Forelimb muscle (tissue), 1 donor: ENCODE measurements at places on chromosomes 2 and 18. TPM values are rescaled to one million over a fixed set of nuclear protein-coding genes. Genes with fewer than 3 reads are reported as not detected.

DNA sequence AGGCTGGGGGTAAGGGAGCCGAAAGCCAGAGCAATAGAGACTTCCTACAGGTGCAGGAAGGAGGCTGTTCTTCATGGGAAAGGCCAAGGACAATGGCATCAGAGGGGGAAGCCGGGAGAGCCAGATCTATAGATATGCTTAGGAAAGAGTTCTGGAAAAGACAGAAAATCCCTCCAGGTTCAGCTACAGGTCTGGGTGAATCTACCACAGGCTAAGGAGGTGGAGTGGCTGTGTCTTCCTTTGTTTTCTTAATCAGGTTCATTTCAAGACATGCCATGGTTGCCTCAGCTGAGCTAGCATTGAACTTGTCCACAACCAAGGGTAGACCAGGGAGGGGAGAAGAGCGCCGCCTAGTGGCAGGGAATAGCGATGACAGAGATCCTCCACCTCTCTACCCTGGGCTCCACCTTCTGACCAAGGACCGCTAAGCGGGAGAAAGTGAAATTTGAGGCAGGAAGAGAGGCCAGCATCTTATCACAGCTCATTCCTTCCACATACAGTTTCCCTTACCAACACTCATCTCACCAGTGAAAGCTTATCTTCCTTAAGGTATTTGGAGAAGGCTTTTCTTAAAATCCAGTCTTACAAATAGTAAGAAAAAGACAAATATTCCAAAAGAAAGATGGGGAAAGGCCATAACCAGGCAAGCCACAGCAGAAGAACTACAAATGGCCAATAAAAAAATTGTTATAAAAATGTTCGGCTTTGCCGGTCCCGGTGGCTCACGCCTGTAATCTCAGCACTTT, 74.2 kb downstream of the VIT start:
- no peak for DNase-seq

- no peak for DNase-seq
These were observed 43.3 kb upstream of the CUL3 start for GRCh38 chr2:224628416-224628815.

- no peak for DNase-seq
These were observed 11.1 kb upstream of the MOCOS start for GRCh38 chr18:36176177-36176584.

DNA sequence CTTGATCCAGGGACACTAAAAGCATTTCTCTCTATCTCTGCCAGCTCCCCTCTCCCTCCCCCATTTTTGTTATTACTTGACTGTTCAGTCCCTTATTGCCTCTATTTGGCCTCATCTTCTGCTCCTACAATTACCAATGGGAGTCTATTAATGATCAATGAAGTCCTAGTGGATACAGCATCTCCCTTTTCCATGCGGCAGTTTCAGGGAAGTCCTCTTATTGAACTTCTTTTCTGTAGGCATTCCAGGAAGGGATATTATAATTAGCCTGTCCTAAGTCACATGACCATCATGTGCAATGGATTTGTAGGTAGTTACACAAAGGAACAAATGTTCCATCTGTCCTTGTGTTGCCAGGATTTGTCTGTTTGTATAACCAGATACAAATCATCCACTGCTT, 495.1 kb upstream of the CNTNAP5 start:
- DNase-seq: no peak

GRCh38 chr2:105557021-105557920, 158.4 kb upstream of the FHL2 start:
- DNase-seq: no peak

DNA sequence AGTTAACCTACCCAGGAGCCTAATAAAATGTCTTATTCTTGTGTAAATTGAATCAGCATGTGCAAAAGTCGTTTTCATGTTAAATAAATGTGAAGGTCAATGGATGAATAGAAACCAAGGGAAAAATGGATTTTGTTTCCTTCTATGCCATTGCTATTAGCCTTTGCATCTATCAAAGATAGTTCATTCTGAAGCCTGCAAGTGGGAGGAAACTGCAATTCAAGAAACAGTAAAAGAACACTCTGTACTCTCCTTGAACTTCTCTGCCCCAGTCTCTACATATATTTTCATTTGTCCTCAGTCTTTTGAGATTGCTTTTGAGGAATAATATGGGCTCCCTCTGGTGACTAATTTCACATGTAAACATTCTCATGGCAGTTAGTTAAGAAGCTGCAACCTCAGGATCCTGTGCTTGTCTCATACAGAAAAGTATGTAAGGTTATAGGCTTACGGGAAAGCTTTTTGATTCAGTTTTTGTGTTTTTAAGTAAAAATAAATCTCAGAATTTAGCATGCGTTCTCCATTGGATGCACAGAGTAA, 1590.0 kb upstream of the LRRTM1 start:
- peak; percentile 1 for DNase-seq

- DNase-seq: no peak
These were observed 193.0 kb upstream of the RGPD4 start for GRCh38 chr2:107633580-107634147.

GPR75 gene
- polyA plus RNA-seq: 1.5 TPM

DNA sequence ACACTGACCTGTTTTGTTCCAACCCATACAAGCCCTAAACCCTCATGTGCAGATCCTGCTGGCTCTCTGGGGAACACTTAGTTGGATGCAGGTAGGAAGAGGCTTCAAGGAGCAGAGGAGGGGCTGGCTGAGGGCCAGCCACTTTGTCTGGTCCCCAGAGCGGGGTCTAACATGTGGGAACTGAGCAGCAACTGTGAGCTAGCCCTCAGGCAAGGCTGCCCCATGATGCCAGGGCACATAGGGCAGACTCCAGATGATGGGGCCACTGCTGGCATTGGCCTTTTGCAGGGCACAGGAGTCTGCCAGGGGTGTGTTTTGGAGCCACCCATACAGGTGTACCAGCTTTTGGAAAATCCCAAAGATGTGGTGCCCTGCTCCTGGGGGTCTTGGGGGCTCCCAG, 67.7 kb downstream of the HPCAL1 start:
- no peak for DNase-seq

CCL20 gene
- 0.49 TPM for polyA plus RNA-seq

DNA sequence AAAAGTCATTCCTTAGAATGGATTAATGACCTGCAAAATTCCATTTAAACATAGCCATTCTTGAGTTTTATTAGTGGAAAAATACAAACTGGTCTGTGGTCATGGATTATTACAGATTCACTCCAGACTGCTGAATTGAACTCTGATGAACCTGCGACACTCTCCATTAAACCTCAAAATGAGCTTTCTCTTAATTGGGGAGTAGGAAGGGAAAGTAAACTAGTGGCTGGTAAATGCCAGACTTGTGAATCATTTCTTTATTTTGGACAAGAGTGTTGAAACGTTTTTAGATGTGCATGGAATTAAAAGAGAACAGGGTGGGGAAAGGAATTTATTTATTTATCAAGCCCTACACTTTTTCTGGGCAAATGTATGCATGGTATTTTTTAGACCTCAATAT, 321.2 kb upstream of the FANCL start:
- DNase-seq: no peak

- DNase-seq: no peak
These were observed 27.9 kb upstream of the SOX11 start for GRCh38 chr2:5664278-5664681.

DNA sequence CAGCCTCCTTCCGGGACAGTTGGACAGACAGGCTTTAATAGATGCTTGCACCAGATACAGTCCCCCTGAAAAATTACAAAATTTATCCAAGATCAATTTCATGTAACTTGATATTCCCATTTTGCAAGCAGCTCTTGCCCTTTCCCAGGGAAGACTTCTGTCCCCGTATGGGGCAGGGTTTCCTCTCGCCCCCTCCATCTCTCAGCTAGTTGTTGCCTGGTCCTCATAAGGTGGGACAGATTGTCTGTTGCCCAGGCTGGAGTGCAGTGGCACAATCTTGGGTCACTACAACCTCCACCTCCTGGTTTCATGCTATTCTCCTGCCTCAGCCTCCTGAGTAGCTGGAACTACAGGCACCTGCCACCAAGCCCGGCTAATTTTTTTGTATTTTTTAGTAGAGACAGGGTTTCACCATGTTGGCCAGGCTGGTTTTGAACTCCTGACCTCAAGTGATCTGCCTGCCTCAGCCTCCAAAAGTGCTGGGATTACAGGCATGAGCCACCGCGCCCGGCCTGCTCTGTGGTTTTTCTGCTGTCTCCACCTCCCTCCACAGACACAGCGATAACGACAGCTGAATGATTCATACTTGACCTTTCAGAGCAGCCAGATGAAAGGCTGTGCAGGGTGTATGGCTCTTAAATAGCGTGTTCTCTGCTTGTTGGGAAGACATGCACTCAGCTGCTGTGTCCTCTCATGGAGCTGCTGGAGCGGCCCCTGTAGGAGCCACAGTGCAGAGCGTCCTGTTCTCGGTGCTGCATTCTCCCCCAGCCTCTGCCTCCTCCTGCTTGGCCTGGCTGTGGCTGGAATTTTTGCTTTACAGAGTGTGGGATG, 61.4 kb downstream of the TTC39C start:
- DNase-seq: no peak

- DNase-seq: no peak
These were observed 18.6 kb upstream of the SPAG16 start for GRCh38 chr2:213265679-213266078.

LONRF2 gene
- polyA plus RNA-seq: 1.5 TPM

DNA sequence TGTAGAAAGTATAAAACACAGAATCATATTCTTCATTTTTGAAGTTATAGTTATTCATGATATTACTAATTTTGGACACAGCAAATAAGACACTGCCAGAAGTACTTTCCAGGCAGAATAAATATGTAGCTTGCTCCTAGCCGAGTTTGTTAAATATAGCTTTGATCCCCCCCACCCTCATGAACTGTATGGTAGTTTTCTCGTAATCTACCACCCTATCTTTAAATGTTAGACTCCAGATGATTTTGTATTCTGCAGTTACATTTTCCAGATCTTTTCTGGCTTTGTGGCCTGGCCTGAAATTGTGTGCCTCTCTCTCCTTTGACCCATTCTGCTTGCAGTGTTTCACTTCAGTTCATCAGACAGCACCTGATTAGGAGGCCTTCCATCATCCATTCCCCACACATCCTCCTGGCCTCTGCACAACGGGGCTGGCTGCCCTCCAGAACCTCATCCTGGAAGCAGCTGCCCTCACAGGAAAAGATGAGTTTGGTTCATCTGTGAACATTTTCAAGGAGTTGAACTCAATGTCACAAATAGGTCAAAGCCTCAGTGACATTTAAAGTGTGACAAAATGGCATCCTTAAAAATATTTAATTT, 4.7 kb upstream of the KCNJ3 start:
- DNase-seq: no peak

DNA sequence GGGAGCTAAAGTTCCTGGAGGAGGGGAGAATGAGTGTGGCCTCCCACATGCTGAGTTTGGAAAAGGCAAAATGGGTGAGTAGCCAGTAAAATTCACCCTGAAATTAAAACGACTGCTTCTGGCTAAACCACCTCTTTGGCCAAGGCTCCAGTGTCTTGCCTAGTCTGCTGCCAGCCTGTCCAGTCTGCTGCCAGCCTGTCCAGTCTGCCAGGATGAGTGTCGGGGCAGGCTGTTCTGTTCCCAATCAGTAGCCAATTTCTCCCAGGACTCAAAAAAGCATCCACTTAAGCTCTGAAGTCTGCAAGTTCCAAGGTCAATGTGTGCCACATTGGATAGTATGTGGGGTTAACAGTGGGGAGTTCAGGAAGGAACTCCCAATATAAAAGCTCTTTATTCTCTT, 134.6 kb upstream of the KLHL29 start:
- no peak for DNase-seq

RAPGEF4 gene
- polyA plus RNA-seq: 2.4 TPM

DNA sequence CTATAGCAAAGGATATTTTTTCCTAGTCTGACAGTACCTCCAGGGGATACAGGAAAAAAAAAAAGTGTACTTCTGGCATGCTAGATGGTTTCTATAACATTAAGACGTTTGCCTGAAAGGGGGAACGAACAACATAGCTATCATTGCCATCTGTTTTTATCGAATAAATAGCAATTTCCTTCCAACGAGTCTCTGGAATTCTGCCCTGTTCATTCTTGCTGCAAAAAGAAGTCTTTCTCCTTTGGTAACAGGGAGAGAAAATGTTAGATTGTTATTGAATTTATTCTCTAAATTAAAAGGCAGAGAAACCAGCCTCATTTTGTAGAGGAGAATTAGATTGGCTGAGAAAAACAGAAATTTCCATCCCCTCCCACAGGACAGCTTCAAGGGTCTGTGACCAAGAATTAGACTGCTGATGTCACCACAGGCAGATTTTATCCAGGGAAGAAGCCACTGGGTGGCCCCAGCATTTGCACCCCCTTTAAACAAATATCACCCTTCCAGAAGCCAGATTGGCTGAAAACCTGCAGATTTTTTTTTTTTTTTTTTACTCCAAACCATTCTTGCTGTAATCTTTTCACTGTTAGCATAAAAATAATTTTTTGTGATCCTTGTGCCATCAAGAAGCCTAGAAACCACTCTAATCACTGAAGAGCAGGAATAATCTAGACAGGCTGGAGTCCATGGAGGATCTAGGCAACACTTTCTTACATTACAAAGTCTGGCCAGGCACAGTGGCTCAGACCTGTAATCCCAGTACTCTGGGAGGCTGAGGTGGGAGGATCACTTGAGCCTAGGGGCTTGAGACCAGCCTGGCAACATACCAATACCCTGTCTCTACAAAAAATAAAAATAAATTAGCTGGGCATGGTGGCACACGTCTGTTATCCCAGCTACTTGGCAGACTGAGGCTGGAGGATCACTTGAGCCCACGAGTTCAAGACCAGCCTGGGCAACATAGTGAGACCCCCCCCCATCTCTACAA, 12.0 kb downstream of the WDFY1 start:
- DNase-seq: no peak

DNA sequence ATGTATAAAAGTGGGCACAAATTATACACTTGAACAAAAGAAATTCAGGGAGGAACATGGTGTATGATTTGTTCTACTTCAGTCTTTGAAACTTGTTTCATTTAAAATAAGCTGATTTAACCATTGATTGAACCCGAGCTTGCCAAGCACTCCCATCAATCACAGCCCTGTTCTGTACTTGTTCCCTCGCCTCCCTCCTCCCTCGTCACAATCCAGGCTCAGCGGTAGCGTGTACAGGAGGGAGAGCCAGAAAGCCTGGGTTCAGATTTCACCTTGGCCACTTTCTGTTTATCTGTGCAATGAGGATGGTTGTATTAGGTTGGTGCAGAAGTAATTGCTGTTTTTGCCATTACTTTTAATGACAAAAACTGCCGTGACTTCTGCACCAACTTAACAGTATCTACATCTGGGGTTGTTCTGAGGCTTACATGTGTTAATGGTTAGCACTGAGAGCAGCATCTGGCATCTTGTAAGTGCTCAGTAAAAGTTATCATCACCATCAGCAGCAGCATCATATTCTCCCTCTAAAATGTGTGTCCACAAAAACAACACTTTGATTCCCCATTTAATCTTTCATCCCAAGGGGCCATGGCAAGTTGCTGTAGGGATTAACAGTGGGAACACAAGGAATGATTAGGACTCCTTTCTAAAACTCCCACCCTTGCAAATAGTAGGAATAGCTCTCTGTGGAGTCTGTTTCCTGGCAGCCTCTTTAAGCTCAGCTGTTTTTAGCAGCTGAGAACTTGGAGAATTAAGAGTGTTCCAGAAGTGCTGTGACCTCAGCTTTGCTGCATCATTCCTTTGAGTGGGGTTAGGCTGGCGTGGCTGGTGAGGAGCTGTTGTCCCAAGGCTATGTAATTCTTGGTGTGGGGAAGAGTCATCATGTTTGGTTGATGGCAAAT, 4.7 kb downstream of the DPYSL5 start:
- peak; percentile 39 for DNase-seq

GRCh38 chr2:45130736-45131135, 121.5 kb upstream of the SIX2 start:
- DNase-seq: no peak
